Activated T-helper 1 cell treated with anti-CD3 and anti-CD28 coated beads, Interleukin-2, amount 50 U/mL, for 16 hours (primary cell): ENCODE measurements at places on chromosomes 7 and 10.

DNA sequence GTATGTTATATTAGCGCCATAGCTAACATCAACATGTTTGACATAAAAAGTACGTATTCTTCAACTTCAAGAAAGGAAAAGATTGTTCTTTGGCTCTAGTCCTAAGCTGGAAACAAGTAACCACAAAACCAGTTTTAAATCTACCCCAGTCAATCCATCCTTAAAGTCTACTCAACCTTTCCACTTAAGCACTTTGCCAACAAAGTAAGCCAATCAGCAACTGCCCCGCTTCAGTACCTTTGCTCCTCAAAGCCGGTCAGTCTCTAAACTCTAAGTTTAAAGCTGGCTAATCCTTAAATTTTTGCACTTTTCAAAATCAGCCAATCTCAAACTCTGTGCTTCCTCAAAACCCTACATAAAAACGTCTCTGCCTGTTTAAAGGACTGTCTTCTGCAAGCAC lies 8.1 kb downstream of the ZNF438 start:
- DNase-seq, result no peak

DNA sequence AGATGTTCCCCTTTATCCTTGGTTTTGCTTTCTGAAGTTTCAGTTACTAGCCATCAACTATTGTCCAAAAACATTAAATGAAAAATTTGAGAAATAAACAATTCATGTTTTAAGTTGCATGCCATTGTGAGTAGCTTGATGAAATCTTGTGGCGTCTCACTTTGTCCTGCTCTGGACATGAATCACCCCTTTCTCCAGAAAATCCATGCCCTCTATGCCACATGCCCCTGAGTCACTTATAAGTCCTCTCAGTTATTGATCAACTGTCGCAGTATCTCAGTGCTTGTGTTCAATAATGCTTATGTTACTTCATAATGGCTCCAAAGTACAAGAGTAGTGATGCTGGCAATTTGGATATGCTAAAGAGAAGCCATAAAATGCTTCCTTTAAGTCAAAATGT lies 208.0 kb upstream of the FERD3L start:
- no peak for DNase-seq

DNA sequence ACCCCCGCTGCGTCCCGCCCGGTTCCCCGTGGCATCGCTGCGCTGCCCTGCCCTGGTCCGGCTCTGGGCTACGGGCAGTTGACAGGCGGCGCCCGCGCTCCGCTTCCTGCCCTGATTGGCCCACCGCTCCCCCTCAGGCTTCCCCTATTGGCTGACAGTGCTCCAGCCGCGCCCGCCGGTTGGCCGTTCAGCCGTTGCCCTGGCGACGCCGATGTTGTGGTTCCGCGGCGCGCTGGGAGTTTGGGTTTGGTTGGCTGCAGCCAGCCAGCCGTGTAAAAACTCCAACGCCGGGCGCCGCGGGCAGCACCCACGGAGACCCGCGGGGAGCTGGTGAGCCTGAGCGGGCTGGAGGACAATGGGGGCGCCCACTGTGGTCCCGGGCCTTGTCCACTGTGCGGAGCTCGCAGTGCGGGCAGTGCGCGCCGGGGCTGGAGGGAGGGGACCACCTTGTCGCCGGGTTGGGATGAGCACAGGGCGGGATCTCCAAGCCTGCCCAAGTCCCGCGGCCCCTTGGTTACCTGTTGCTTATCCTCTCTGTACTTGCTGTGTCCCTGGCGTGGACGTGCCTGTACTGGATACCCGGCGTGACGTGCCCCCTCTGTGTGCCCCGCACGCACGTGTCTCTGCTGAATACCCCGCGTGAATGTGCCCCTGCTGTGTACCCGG lies at the start of gene C7orf57:
Gene C7orf57, plus strand, starts transcription at position 243 of the 666 bp plus-strand sequence. CDS start 766 bp downstream, outside the sequence.
- DNase-seq, result peak; percentile 78

- no peak for DNase-seq
Observed at GRCh38 chr10:113326160-113327111, 226.4 kb upstream of the HABP2 start.

DNA sequence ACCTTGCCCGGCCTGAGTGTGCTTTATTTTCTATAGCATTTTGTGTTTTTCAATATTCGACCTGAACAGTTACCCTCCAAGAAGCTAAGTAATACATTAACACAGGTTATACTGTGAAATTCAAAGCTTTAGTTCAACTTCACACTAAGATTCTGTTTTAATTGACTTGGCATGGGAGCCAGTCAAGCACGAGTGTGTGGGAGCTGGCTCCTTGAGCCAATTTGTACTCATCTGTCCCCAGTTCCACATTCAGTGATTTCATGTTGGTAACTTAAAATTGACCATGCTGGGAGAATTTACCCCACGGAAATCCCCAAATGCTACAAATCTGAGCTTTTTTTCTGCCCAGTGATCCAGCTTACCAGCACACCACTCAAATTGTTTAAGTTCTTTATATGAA lies 20.3 kb downstream of the TSPAN12 start:
- DNase-seq, result no peak

GRCh38 chr10:112832361-112832878 lies 117.6 kb upstream of the TCF7L2 start:
- no peak for DNase-seq

DNA sequence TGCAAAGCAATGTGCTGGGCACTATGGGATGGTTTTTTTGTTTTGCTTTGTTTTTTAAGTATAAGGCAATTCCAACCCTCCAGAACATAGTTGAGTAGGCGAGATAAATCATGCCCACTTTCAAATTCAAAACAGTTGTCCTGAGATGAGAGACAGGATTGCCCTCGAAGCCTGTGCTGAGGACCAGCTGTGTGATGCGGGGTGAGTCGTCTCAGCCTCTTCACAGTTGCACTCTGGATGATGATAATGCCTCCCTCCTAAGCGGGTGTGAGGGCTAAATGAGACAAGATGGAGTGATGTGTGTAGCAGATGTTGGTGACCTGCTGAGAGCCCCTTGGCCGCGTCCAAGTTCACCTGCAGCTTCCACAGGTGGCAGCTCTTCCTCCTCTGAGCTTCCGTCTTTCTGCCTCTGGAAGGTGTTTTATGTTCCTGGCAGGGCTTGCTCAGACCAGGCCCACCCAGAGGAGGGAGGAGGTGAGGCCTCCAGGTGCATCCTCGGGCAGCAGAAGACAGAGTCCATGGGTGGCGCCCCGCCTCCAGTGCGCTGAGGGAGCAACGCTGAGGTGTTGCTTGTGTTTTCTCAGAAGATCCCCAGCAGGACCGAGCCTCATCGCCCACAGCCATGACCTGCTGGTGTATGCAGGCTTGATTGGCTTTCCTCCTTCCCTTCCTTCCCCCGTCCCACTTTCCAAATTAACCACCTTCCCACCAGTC lies 30.6 kb downstream of the ECHDC3 start:
- DNase-seq, result no peak

- DNase-seq, result no peak
Observed at GRCh38 chr10:78915190-78915518, 153.6 kb upstream of the ZMIZ1 start.

DNA sequence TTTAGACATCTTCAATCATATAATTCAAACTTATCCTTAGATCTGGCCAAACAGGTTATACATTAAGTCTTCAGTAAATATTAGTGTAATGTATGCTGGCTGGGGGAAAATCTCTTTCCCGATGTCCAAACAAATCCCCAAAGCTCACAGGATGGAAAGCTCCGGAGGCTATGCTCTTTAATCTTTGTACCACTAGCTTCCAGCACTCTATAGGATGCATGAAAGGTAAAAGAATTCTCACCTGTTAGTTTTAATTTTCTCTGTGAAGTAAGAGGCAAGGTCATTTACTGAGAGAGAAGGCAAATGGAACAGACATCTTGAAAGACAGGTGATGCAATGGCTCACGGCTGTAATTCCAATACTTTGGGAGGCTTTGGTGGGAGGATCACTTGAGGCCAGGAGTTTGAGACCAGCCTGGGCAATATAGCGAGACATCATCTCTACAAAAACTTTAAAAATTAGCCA lies 99.8 kb upstream of the KIF5B start:
- no peak for DNase-seq

DNA sequence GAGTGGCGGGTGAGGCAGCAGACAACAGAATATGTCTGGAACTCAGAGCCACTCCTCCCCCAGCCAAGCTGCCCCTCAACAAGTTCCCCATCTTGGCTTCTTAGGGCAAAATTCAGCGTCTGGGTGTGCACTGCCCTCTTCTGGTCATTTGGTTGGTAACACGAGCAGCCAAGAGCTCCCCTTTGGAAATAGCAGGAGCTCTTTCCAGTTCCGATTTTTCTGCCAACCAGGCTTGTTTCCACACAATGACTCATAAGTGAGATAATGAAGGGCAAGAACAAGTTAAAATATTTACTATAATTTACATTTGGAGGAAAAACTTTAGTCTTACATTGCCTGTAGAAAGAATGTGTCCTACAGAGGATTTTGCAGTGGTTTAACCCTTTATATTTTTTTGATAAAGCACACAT lies 70.5 kb downstream of the ADCYAP1R1 start:
- DNase-seq, result no peak

GRCh38 chr7:100130608-100131453 lies 4.1 kb downstream of the MBLAC1 start:
- peak; percentile 81 for DNase-seq

- no peak for DNase-seq
Observed at GRCh38 chr7:36058020-36058592, 94.9 kb upstream of the EEPD1 start.

- no peak for DNase-seq
Observed at GRCh38 chr7:93968911-93969620, 35.1 kb downstream of the BET1 start.
